Stimulated activated CD8-positive, alpha-beta memory T cell treated with anti-CD3 and anti-CD28 coated beads, Interleukin-7, amount 100 ng/mL, for 24 hours (primary cell): ENCODE measurements at places on chromosomes 2 and 18.

DNA sequence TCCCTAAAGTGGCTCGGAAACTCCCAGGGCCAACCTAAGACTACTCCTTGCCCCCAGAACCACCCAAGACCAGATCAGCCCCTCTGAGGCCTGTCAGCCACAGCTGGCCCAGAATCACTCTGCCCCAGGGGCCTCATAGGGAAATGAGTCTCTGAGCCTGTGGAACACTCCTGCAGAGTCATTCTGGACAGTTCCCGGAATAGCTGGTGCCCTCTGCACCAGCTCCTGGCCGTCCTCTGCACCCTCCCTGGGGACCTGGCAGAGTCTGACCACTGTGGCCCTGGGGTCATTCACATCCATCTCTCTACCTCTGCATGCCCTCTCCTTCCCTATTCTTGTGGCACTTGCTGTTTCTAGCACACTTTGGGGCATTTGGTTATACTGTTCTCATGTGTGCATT is 14.6 kb upstream of the TMEM214 start:
- DNase-seq, result no peak

GRCh38 chr2:115122701-115123100 is 680.3 kb downstream of the DPP10 start:
- no peak for DNase-seq

DNA sequence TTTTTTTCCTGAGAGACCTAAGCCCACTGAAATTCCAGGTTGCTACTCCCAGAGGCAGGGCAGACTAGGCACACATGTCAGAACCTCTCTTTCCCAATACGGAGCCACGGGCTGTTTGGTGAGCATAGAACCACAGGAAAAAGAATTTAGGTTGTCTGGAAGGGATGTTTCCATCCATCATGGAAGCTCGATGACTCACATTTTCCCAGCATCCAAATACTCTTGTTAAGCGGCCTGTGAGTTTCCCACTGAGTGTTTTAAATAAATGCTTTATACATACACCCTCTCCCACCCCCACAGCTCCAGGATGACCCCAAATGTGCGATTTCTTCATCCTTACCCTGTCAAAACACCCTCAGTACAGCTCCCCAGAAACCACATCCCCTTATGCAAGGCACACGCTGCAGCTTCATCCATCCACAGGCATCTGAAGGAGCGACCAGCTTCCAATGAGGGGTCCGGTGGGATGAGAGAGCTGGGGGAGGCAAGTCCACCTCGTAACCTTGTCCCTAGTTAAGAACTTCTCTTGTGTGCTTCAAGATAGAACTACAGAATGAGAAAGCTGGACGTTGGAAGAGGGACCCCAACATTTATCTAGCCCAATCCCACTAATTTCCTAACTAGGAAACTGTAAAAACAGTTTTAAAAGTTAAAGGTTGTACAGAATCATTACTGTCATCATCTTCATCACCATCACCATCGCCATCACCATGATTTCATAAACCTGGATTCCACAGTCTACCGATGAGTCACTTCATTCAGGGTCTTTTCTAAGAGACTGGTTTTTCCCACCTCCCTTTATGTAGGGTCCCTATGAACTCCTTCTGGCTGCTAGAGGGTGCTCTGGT is 63.5 kb upstream of the FZD7 start:
- DNase-seq, result no peak

GRCh38 chr2:240469239-240469636 is 33.8 kb downstream of the GPC1 start:
- DNase-seq, result no peak

DNA sequence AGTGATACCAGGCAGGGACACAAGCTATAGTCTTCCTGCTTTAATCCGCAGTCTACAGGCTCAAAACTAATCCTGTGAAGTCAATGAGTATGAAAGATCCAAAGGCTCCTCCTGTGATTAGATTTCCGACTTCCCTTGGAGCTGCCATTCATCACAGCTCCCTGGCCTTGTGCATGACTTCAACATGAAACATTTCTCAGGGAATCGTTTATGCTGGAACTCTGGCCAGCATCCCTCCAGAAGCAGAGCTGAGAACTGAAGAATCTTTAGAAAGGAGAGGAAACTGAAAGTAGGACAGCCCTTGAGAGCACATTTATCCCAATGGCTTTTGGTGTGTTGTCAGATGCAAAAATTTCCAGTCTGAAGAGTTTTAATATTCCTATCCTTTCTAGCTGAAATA is 84.3 kb upstream of the SESTD1 start:
- no peak for DNase-seq

DNA sequence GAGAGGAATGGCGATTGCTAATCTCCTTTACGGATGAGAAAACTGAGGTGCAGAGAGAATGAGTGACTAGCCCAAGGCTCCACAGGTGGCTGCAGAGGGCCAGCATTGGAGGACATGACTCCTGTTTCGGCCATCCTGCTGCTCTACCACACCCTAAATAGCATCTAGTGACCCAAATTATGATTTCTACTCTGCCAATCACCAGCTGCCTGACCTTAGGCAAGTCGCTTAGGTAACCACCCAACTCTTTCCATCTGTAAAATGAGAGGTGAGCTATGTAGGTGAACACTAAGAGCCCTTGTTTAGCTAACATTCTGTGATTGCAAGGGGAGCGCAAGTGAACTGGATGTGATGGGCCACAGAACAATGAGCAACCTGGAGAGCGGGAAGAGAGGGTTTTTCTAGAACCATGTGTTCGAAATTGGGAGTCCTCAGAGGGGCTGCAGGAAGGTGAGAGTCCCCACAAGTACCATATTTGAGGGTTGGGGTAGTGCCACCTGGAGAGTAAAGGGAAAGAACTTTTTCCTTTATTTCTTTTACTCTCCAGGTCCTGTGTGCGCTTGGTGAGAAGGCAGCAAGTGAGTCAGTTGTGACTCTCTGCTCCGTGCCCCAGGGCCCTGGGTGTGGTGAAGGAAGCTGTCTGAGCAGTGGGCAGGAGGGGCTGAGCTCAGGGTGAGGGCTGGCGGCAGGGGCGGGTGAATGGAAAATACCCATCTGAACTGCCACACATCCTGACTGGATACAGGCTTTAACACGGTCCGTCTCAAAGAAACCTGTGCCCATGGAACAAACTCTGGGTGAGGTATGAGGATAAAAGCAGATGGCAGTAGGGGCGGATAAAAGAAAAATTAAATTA is 2.4 kb downstream of the CYP27C1 start:
- no peak for DNase-seq

DNA sequence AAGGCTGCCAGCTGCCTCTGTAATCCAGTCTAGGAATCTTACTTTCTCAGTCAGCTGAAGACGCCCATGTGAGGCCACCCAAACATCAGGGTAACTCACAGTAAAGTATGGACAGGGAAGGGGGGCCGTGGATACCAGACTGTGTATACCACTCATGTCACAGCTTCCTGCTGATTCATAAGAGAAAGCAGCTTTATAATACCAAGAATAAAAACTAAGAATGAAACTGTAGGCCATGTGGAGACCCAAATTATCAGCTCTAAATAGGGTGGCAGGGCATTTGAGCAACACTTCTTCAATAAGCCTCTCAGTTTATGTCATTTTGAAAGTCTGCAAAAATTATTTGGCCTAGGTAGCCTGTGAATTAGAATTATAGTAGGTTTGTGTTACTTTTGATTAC is 115.0 kb upstream of the CDCA7 start:
- DNase-seq, result no peak

- no peak for DNase-seq
Measured at GRCh38 chr2:122754561-122754960, 999.1 kb downstream of the TSN start.

DNA sequence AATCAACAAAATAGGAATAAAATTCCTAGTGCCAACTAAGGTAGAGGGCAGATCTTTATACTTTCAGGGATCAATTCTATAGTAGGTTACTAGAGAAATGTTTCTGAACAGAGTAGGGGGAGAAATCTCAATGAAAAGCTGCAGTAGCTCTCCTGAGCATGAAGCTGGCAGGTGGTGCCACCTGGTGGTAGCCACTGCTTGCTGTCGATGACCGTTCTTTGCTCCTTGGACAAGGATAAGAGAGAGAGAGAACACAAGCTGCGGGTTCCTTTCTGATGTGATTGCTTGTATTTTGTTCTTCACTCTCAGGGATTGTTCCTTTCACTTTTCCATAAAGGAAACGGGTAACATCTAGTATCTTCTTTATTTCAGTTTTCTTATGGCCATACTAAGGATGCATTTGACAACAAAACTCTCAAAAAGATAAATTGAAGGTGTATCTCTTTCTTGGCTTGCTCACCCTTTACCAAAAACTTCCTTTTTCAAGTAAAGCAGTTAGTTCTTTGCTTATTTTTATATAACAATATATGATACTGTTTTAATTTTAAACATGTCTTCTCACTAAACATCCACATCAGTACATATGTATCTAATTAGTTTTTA is 18.6 kb upstream of the MRPL19 start:
- peak; percentile 34 for DNase-seq

GRCh38 chr2:11224887-11225286 is 69.6 kb downstream of the SLC66A3 start:
- DNase-seq, result no peak

DNA sequence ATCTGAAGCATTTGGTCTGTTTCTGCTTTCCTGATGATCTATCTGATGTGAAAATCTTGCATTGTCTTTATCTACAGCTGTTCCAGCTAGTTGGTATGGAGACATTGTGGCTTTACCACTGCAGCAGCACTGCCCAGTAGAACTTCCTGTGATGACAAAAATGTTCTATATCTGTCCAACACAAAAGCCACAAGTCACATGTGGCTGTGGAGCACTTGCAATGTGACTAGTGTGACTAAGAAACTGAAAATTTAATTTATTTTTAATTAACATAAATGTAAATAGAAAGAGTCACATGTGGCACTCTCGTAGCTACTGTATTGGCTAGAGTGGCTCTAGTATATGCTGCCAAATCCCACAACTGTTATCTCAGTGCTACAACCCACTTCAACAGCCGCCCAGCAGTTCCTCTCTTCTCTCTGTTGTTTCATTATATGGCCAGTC is 425.7 kb downstream of the SETBP1 start:
- DNase-seq, result no peak

DNA sequence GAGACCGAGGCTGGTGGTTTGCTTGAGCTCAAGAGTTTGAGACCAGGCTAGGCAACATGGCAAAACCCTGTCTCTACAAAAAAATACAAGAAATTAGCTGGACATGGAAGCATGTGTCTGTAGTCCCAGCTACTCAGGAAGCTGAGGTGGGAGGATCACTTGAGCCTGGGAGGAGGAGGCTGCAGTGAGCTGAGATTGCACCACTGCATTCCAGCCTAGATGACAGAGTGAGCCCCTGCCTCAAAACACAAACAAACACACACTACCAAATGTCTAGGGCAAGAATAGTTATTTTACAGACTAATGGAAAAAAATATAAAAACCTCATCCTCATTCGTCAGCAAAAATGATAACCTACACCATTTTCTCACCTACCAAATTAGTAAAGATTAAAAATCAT is 15.3 kb downstream of the BUB1 start:
- no peak for DNase-seq

GRCh38 chr2:104786204-104786603 is 67.7 kb upstream of the POU3F3 start:
- no peak for DNase-seq

DNA sequence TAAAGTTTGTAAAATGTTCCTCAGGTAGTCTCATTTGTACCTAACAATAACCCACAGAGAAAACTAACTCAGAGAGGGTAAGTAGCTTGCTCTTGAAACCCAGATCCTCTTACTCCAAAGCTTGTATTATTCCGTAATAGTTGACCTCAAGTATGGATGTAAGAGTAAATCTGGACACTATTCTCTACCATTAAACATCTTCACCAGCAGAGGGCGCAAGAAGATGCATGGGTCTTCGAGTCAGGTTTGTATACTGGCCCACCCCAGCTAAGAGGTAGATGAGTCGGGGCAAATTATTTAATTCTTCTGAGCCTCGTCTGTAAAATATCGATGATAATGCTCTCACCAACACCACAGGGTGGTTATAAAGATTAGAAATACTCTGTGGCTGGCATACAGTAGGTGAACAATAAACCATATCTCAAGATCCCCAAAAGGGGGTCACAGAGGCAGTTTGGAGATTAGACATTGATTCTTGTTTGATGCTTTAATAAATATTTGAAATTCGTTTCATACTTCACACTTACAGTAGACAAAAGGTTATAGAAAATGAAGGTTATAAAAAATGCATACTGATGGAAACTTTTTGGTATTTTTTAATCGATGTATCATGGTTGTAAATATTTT is 3.5 kb upstream of the CABLES1 start:
- DNase-seq, result no peak

DNA sequence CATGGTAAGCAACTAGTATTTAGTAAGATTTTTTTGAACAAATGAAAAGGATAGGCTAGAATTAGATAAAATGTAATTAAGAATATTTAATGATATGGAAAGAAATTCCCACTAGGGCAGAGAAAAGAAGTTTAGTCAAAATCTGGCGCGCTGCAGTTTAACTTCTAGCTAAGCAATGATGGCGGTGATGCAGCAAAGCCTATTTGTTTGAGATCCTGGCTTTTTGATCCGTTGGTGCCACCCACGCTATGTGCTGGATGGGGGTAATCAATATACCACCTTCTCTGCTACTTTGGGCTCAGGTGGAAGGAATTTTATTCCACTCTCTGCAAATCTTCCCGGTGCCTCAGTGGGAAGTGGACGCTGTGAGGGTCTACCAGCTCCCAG is 421 bp upstream of the FAM171B start:
- DNase-seq, result no peak

GRCh38 chr18:69064063-69064462 is 266.2 kb downstream of the CCDC102B start:
- no peak for DNase-seq

- no peak for DNase-seq
Measured at GRCh38 chr2:96950381-96951124, 35.8 kb downstream of the FAM178B start.

DNA sequence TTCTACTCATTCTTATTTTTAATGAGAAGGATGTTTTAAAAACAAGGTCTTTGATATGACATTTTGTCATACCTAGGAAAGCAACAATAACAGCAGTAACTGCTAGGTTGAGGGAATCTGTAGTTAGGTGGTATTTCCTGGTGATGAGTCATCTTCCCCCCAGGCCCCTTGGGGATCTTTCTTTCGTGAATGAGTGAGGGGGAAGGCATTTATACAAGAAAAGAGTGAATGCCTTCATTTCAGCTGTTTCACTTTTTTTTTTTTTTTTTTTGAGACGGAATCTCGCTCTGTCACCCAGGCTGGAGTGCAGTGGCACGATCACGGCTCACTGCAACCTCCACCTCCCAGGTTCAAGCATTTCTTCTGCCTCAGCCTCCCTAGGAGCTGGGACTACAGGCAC is 108.6 kb downstream of the MAP4K4 start:
- no peak for DNase-seq

- DNase-seq, result no peak
Measured at GRCh38 chr18:3269241-3269913, 7.4 kb downstream of the MYL12B start.

GRCh38 chr2:161134547-161135518 is 25.4 kb upstream of the TANK start:
- DNase-seq, result no peak

DNA sequence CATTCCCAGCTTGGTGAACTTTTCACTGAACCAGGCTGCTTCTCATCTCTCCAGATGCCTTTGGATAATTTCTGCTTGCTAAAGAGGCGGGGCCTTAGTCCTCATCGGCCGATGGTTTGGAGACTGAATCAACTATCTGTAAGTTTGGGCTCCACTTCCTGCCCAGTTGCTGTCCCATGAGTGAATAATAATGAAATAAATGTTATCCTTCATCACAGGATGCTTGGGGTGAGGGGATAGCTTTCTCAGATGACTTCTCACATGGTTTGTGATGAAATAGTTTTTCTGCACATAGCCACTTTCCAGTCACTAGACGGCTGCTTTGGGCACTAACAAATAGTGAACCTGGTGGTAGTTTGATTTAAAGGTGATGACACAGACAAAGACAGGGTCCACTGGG is 376.6 kb upstream of the TRIB2 start:
- no peak for DNase-seq

- no peak for DNase-seq
Measured at GRCh38 chr2:71952572-71953188, 195.0 kb downstream of the CYP26B1 start.
